ENCODE measurements at places on chromosomes 7 and 10. TPM values are rescaled to one million over a fixed set of nuclear protein-coding genes. Genes with fewer than 3 reads are reported as not detected.

- DNase-seq = no peak
These were observed 28.3 kb downstream of the ZNF365 start for GRCh38 chr10:62402508-62402907.

- DNase-seq = no peak
These were observed 6.8 kb downstream of the HSPA14 start for GRCh38 chr10:14844948-14845347.

DNA sequence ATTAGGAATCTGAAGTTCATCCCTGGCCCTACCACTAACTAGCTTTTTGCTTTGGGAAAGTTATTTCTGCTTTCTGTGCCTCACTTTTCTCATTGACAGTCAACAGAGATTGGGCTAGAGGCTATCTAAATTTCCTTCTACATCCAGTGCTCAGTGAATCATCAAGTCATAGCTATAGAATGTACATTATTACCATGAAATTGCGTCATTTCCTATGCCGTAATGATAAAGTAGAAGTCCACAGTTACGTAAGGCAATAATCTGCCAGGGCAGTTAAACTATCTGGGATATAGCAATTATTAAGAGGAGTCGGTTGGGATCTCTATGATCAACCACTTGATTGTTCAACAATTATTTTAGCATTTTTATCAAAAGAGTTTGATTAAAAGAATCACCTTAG lies 64.4 kb downstream of the ITGB8 start:
- DNase-seq = no peak

The STEAP1 gene
- 2.1 TPM for total RNA-seq

Data from ascending aorta (tissue), 2 donors.